ENCODE measurements at places on chromosomes 1 and 21.

- DNase-seq = no peak
Measured at GRCh38 chr1:228284521-228284920, 76.7 kb downstream of the OBSCN start.

DNA sequence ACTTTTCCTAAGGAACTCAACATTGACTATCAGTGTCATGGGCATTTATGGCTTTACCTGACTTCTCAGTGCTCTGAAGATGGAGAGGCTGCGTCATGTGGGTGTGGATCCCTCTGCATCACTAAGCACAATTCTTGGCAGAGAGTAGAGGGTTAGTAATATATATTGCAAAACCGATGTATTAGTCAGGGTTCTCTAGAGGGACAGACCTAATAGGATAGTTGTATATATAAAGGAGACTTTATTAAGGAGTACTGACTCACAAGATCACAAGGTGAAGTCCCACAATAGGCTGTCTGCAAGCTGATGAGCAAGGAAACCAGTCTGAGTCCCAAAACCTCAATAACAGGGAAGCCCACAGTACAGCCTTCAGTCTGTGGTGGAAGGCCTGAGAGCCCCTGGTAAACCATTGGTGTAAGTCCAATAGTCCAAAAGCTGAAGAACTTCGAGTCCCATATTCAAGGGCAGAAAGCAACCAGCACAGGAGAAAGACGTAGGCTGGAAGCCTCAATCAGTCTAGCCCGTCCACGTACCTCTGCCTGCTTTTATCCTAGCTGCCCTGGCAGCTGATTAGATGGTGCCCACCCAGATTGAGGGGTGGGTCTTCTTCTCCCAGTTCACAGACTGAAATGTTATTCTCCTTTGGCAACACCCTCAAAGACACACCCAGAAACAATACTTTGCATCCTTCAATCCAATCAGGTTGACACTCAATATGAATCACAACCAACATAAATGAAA, 159.7 kb upstream of the NRIP1 start:
- no peak for DNase-seq

DNA sequence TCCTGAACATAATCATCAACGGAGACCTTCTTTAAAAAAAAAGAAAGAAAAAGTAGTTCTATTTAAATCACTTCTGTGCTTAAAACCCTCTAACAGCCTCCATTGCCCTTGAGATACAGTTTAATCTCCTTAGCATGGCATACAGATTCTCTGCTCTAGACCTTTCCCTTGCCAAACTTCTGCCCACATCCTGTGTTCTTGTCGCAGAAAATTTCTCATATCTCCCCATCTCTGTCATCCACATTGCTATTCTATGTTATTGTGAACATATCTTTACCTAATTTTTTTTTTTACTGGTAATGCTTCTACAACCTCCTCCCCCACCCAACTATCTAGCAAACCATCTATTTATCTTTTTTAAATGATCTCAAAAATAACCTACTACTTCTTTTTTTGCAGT, 135.7 kb upstream of the PROX1 start:
- DNase-seq = no peak

GRCh38 chr1:198598796-198599321, 40.0 kb upstream of the PTPRC start:
- DNase-seq = no peak

DNA sequence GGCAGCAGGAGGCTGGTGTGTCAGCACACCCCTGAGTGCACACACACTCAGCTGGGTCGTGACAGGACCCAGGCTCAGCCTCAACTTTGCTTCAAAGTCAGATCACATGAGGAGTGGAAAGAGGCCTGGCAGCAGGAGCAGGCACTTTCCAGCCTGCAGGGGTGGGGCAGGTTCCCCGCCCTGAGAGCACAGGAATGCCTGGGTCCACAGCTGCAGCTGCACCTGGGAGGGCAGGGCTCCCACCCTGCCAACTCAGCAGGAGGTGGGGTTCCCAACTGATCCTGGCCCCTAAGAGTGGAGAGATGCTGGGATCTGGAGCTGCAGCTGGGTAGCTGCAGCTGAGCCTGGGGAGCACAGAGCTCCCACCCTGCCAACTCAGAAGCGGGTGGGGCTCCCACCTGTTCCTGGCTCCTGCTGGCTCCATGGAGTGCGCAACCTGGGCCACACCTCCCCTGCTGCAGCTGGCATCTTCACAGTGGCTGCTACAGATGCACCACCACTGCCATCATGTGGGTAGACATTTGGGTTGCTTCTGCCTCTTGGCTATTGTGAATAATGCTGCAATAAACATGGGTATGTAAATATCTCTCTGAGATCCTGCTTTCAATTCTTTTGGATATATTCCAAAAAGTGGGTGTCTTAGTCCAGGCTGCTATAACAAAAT, 415.4 kb downstream of the TTLL7 start:
- peak; percentile 23 for DNase-seq

DNA sequence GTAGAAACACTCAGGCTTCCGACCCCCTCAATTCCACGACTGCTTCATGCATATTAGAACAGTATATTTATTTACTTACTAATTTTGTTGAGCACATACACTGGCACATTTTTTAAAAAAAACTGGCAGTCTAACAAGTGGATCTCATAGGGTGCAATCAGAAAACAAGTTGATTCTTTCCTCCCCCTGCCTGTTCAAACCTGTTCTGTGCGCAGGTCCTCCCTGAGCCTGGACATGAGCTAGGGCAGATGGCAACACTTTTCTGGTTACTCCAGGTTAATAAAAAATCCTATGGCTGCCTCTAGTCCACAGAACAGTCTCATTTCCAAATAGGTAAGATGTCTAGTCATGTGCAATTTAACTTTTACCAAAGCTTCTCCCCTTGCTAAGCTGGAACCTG, 18.6 kb downstream of the HSD11B1 start:
- DNase-seq = no peak

GRCh38 chr1:212124690-212125582, 89.4 kb downstream of the DTL start:
- DNase-seq = no peak

DNA sequence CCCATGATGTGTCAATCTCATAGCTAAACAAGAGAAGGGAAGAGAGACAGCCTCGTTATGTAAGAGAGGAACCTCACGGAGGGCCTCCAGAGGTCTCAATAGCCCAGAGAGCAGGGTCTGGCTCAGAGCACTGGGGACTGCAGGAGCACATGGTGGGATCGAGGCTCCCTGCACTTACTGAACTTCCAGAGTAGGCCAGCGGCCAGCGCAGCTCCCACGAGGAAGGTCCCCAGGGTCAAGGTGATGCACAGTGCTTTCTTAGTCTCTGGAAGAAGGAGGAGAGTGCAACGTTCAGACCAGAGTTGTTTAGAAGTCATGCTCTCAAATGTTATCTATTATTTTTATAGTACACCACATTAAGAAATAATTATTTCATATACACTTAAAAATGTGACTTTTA, 18.6 kb downstream of the TMPRSS2 start:
- DNase-seq = no peak

DNA sequence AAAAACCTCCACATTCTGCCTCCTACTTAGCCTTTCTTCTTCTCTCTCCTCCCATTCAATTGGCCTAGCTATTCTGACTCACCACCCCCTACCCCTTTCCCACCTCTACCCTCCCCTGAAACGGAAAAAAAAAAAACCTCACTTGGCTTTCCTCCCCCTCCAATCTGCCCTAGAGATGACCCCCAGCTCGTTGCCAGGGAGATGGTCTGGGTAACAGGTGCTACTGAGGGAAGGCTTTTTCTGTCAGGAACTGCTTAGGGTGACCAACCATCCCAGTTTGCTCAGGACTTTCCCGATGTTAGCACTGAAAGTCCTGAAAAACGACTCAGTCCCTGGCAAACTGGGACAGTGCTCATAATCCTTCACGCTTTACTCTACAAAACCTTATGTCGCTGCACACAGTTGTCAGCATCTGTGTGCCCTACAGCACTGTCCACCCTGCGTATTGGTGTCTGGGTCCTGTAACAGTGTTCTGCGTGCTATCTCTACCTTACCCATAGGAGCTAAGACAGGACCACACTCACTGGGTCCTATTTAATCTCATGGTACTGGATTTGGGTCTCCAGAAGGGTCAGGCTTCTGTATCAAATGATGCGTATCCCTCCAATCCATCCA, 7.7 kb upstream of the CADM3 start:
- peak; percentile 62 for DNase-seq

DNA sequence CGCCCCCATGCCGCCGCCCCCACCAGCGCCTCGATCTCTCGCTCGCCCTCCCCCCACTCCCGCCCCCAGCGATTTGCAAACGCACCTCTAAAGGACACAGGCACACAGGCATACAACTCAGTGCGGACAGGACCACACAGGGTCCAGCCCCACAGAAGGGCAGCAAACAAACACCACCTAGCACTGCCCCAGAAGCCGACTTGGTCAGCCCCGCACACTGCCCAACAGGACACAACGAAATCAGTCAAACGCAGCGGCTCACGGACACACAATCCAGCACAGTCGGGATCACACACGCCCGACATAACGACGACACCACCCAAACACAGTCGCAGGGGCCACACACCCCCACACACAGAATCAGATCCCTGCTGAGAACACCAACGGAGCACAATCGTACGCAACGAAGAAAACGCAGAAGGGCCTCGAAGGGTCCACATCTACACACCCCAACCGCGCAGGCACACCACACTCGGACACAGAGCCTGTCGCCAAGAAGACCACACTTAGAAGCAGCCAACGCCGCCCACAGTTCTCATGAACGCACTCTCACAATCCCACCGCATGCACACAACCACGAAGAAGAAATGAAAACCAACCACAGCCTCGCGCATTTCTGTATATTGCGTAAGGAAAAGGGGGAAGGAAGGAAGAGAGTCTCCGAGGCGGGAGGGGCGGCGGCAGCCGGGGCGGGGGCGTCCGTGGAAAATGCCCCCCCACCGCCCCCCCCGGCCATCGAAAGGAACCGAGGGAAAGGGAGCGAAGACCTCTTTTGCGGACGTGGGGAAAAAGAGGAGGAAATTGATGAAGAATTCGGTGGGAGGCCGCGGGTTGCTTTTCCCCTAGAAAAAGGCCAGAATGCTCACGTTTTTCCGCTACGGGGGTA, 481 bp downstream of the TAL1 start:
- no peak for DNase-seq

DNA sequence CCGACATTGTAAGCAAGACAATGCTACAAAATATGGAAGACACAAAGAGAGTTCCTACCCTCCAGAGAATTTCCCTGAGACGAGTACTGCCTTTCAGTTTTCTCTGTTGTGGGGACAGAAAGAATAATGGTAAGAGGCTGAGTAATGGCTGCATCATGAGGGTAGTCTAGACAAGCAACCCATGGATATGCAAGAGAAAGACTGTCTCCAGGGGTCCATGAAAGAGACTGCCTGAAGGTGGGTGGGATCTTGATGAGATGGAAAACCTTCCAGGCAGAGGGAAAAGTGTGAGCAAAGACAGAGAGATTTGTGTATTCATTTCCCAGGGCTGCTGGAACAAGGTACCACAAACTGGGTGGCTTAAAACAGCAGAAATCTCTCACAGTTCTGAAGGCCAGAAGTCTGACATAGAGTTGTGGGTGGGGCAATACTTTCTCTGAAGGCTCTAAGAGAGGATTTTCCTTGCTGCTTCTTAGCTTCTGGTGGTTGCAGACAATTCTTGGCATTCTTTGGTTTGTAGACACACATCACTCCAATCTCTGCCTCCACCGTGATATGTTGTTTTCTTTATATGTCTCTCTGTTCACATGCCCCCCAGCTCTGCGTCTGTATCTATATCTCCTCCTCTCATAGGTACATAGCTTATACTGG, 41.4 kb downstream of the ANP32E start:
- DNase-seq = no peak

GRCh38 chr1:220011620-220012019, 34.7 kb downstream of the EPRS1 start:
- no peak for DNase-seq

GRCh38 chr1:26887125-26887524, 3.0 kb downstream of the GPN2 start:
- peak; percentile 7 for DNase-seq

DNA sequence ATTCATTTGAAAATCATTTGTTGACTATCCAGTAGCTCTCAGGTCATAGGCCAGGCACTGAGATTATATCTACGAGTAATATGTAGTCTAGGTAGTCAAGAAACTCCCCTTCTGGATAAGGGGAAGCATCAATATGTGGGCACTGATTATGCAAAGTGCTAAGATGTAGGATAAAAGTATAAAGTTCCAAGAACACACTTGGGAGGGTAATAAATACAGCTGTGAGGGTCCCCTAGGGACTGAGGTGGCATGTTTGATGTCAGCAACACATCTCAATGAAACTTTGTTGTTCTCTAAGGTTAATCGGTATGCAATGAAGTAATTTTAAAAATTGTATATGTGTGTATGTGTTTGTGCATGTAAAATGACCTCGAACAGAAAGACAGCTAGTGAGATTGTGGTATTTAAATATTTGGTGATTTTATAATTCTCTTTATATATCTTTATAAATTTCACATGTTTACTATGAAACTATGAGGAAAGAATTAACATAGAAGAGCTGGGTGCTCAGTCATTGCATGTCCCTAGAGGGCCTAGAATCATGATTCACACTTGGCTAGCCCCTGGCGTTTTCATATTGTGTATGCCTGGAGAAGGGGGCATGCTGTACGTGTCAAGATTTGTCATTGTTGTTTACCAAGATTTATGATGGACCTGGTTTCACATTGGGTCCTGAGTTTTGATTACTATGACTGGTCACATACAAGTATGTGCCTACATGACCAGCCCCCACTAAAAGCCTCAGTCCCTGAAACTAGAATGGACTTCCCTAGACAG, 140.1 kb upstream of the DUSP10 start:
- DNase-seq = no peak

GRCh38 chr1:224629965-224630364, 13.8 kb downstream of the CNIH3 start:
- DNase-seq = no peak

GRCh38 chr1:217431395-217431794, 199.5 kb downstream of the GPATCH2 start:
- DNase-seq = no peak

DNA sequence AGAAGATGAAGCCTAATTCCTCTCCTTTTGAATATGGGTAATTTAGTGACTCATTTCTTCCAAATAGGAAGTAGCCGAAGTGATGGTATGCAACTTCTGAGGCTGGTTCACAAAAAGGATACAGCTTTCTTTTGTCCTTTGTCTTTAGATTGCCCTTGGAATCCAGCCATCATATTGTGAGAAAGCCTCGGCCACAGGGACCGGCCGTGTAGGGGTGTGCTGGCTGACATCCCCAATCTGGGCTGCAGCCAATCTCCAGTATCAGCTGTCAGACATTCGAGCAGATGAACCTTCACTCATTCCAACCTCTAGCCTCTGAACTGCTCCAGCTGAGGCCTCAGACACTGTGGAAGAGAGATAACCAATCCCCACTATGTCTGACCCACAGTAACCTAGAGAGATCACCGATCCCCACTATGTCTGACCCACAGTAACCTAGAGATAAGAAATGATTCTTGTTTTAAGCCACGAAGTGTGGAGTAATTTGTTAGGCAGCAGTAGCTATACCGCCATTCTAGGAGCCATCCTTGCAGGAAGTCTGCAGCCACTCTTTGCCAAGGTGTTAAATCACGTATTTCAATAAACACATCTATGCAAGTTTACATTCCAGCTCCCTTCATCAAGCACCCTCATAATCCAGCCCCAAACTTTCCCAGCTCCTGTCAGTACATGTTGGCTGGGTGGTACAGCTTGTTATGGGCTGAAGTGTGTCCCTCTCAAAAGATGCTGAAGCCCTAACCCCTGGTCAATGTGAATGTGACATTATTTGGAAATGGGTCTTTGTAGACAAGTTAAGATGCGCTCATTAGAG, 2.9 kb upstream of the DIP2A start:
- no peak for DNase-seq

GRCh38 chr1:108691942-108692723, at the start of gene PRPF38B:
PRPF38B (plus strand) TSS chr1:108692310; CDS start chr1:108692592, 282 bp downstream.
- DNase-seq = peak; percentile 92

GRCh38 chr1:233063462-233063861, 113.1 kb downstream of the NTPCR start:
- DNase-seq = no peak

Measured in NCI-H1092 (cell line).